ENCODE measurements at places on chromosomes 5 and 9. TPM values are rescaled to one million over a fixed set of nuclear protein-coding genes. Genes with fewer than 3 reads are reported as not detected.

LCN2 gene
- not detected for total RNA-seq

DNAI1 gene
- total RNA-seq = not detected

CKMT2 gene
- total RNA-seq = 0.29 TPM

PCDHGB1 gene
- 1.8 TPM for total RNA-seq

MAMDC2 gene
- total RNA-seq = 1.8 TPM

EIF4E1B gene
- not detected for total RNA-seq

GMCL2 gene
- not detected for total RNA-seq

C5orf58 gene
- total RNA-seq = under 0.01 TPM

CCIN gene
- 0.22 TPM for total RNA-seq

SMIM33 gene
- not detected for total RNA-seq

BNC2 gene
- total RNA-seq = 35.2 TPM

IFNB1 gene
- not detected for total RNA-seq

PLPP7 gene
- 4.3 TPM for total RNA-seq

FOXD4 gene
- total RNA-seq = 0.22 TPM

PPP3R2 gene
- not detected for total RNA-seq

SNCAIP gene
- total RNA-seq = 7.0 TPM

SHC3 gene
- total RNA-seq = 15.3 TPM

CAPSL gene
- total RNA-seq = not detected

CTXN3 gene
- total RNA-seq = not detected

HINT1 gene
- 106 TPM for total RNA-seq

NRG2 gene
- total RNA-seq = 1.0 TPM

DDX4 gene
- total RNA-seq = not detected

ESM1 gene
- 0.22 TPM for total RNA-seq

GOLM1 gene
- total RNA-seq = 30.2 TPM

WDR38 gene
- total RNA-seq = not detected

CSF2 gene
- total RNA-seq = 5.3 TPM

LCP2 gene
- total RNA-seq = not detected

GPR150 gene
- under 0.01 TPM for total RNA-seq

CTSL gene
- 309 TPM for total RNA-seq

IGFBPL1 gene
- total RNA-seq = 0.43 TPM

SLC24A2 gene
- not detected for total RNA-seq

SPATA31D4 gene
- not detected for total RNA-seq

EIF4EBP3 gene
- total RNA-seq = 1.3 TPM

TERT gene
- total RNA-seq = not detected

PCDHGC5 gene
- total RNA-seq = 6.6 TPM

GABRB2 gene
- total RNA-seq = under 0.01 TPM

MATR3 gene
- total RNA-seq = 175 TPM

GPX3 gene
- 28.9 TPM for total RNA-seq

EMB gene
- total RNA-seq = 0.57 TPM

CCL27 gene
- total RNA-seq = not detected

FBXO10 gene
- 12.0 TPM for total RNA-seq

SLC34A3 gene
- total RNA-seq = not detected

SYK gene
- under 0.01 TPM for total RNA-seq

ADAMTSL2 gene
- 0.57 TPM for total RNA-seq

ENTPD2 gene
- total RNA-seq = not detected

NEURL1B gene
- 0.44 TPM for total RNA-seq

CRB2 gene
- total RNA-seq = under 0.01 TPM
